ENCODE measurements at places on chromosomes 11 and 22.

GRCh38 chr11:10476927-10477689, 22.0 kb downstream of the AMPD3 start:
- H3K36me3 ChIP-seq = peaks cover 42% of the 10 kb centered on the region
- no peaks in the 10 kb centered on the region for H3K27me3 ChIP-seq
- DNase-seq = no peak
- no peak overlapping the region for H3K27ac ChIP-seq

DNA sequence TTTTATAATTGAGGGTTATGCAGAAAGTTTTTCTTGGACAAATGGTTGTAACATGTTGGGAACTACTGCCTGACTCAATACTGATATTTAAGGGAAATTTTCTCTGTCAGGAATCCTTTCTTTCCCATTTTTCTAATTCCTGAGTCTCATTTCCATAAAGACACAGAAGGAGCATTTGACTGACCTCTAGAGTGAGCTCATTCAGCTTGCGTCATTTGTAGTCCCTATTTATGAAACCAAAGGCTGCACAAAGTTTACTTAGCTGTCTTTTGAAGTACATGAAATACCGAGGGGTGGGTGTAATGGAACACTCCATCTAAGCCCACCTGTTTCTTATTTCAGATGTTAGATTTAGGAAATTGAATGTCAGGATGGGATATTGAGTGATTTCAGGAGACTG, 359.5 kb upstream of the C11orf87 start:
- no peak overlapping the region for H3K4me3 ChIP-seq
- H3K4me1 ChIP-seq = no peaks in the 10 kb centered on the region
- H3K27ac ChIP-seq = no peak overlapping the region
- no peak for DNase-seq
- H3K36me3 ChIP-seq = no peaks in the 10 kb centered on the region

DNA sequence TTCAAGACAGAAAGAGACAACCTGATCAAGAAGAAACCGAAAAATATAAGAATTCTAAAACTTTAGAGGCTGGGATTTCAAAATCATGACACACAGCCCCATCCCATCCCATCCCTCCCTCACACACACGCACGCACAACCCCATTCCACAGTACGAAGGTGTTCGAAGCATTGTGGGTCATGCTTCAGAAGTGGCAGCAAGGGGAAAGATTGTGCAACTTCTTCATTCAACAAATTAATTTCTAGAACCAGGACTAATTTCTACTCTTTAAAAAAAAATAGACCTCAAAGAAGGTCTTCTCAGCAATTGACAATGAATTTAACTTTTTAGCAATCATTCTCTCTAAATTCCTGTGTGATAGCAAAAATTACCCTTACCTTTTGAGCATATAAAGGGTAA, 867 bp downstream of the SPA17 start:
- H3K4me1 ChIP-seq = peaks cover 29% of the 10 kb centered on the region
- H3K27ac ChIP-seq = peak overlapping the region; percentile 89
- peaks cover 2% of the 10 kb centered on the region for H3K36me3 ChIP-seq
- H3K4me3 ChIP-seq = peak overlapping the region; percentile 89
- H3K27me3 ChIP-seq = peaks cover 5% of the 10 kb centered on the region

GRCh38 chr11:58640386-58641023, 18.0 kb downstream of the CNTF start:
- no peak overlapping the region for H3K4me3 ChIP-seq
- H3K27ac ChIP-seq = no peak overlapping the region
- peaks cover 21% of the 10 kb centered on the region for H3K4me1 ChIP-seq

- no peaks in the 10 kb centered on the region for H3K4me1 ChIP-seq
- DNase-seq = no peak
- peaks cover 1% of the 10 kb centered on the region for H3K27me3 ChIP-seq
- no peak overlapping the region for H3K4me3 ChIP-seq
Observed at GRCh38 chr22:26079009-26079408, 90.3 kb upstream of the SEZ6L start.

- no peaks in the 10 kb centered on the region for H3K36me3 ChIP-seq
- no peak overlapping the region for H3K27ac ChIP-seq
- H3K4me3 ChIP-seq = no peak overlapping the region
- no peak for DNase-seq
- H3K27me3 ChIP-seq = peaks cover 26% of the 10 kb centered on the region
Observed at GRCh38 chr22:42360348-42360747, 71.9 kb downstream of the NFAM1 start.

DNA sequence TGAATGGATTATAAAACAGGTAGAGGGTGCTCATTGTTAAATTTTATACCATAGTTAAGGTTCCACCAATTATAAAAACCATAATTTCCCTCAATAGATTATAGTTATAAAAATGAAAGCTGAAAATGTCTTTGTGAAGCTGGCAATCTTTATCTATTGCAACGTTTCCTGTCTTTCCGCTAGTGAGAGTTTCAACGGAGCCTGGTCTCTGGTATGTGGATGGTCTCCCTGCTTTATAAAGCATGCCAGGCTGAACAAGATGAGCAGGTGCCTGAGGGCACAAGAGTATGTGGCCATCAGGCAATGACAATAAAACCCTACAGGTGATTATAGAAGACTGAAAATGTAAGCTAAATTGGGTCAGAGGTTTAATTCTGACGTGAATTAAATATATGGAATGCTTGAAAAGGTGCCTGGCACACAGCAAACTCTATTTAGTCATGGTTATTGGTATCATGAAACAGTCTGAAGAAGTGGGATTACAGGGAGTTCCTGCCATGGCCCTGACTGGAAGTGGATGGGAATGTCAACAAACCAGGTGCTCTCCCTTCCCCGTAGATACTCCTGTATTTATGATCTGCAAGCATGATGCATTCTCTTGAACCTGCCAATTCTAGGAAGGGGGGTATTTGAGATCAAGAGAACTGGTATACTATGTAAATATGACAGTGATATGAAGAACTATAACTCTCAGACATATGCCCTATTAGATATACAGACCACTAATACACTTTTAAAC, 115.7 kb downstream of the ENTHD1 start:
- H3K4me3 ChIP-seq = no peak overlapping the region
- H3K36me3 ChIP-seq = no peaks in the 10 kb centered on the region
- H3K4me1 ChIP-seq = peaks cover 52% of the 10 kb centered on the region
- H3K27ac ChIP-seq = no peak overlapping the region
- DNase-seq = no peak
- no peaks in the 10 kb centered on the region for H3K27me3 ChIP-seq

DNA sequence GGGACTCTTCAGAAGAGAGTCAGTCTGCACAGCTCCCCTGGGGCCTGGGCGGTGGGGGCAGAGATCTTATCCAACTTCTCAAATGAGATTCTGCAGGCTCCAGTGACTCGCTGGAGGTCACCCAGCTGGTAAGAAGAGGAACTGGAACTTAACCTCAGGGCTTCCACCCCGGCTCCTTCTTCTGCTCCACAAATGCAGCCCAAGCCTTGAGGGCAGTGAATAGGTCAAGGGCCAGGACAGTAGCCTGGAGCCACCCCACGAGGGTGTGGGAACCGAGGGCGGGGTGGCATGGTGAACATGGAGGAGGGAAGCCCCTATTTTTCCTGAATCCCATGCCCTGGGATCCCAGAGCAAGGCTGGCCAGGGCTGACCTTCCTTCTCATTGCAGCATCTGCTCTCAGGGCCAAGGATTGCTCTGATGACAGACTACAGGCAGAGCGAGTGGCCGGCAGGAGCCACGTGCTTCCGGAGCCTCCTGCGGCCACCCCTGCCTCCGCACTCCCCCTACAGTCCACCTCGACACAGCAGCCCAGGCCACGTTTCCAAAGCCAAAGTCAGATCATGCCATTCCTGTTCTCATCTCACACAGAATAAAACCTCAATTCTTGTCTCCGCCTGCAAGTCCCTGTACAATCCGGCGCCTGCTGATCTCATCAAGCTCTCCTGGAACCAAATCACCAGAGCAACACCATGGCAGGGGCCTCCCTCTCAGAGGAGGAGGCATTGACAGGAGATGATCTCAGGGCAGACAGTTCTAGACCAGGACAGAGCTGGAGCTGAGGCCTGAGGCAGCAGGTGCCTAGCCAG, 21.1 kb upstream of the UPK3A start:
- H3K4me1 ChIP-seq = no peaks in the 10 kb centered on the region
- H3K27me3 ChIP-seq = peaks cover 38% of the 10 kb centered on the region
- H3K4me3 ChIP-seq = no peak overlapping the region
- DNase-seq = no peak
- H3K36me3 ChIP-seq = no peaks in the 10 kb centered on the region

- no peaks in the 10 kb centered on the region for H3K4me1 ChIP-seq
- H3K27ac ChIP-seq = no peak overlapping the region
- H3K36me3 ChIP-seq = peaks cover 52% of the 10 kb centered on the region
- H3K27me3 ChIP-seq = no peaks in the 10 kb centered on the region
- DNase-seq = no peak
Observed at GRCh38 chr11:46778416-46778815, 59.4 kb downstream of the F2 start.

- peaks cover 29% of the 10 kb centered on the region for H3K36me3 ChIP-seq
- H3K4me1 ChIP-seq = peaks cover 62% of the 10 kb centered on the region
- DNase-seq = no peak
- no peaks in the 10 kb centered on the region for H3K27me3 ChIP-seq
- H3K4me3 ChIP-seq = no peak overlapping the region
- no peak overlapping the region for H3K27ac ChIP-seq
Observed at GRCh38 chr11:113871336-113871735, 4.0 kb downstream of the USP28 start.

DNA sequence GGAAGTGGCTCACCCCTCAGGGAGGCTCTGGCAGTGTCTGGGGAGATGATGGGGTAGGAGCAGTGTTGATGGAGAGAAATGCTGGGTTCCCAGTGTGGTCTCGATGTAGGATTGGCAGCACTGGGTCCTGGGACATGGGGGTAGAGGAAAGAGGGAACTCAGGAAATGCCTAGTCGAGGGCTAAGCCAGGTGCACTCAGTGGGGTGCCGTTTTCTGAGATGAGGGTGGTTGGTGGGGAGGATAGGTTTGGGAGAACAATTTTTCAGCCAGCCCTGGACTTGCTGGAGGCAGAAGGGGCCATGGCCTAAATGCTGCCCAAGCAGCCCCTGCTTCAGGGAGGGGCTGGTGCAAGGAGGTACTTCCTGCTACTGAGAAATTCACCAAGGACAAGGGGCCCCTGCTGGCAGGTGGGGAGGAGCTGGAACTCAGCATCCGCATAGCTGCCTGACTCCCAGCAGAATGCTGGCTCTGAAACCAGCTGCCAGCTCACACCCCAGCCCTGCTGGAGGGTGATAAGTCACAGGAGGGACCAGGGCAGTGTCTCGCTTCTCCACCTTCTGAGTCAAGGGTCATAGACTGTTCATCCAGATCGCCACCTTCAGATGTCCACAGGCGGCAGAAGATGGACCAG, 6.0 kb downstream of the CCDC157 start:
- no peak overlapping the region for H3K4me3 ChIP-seq
- no peak overlapping the region for H3K27ac ChIP-seq
- peaks cover 4% of the 10 kb centered on the region for H3K4me1 ChIP-seq
- no peaks in the 10 kb centered on the region for H3K36me3 ChIP-seq
- peaks cover 3% of the 10 kb centered on the region for H3K27me3 ChIP-seq

GRCh38 chr11:78767027-78767932, 192.6 kb upstream of the NARS2 start:
- no peak overlapping the region for H3K27ac ChIP-seq
- no peak for DNase-seq
- peaks cover 6% of the 10 kb centered on the region for H3K27me3 ChIP-seq
- no peak overlapping the region for H3K4me3 ChIP-seq
- no peaks in the 10 kb centered on the region for H3K36me3 ChIP-seq

- peaks cover 11% of the 10 kb centered on the region for H3K4me1 ChIP-seq
- H3K36me3 ChIP-seq = no peaks in the 10 kb centered on the region
- no peak overlapping the region for H3K4me3 ChIP-seq
- DNase-seq = no peak
- H3K27me3 ChIP-seq = peaks cover 5% of the 10 kb centered on the region
- no peak overlapping the region for H3K27ac ChIP-seq
Observed at GRCh38 chr11:63020671-63021291, 5.1 kb upstream of the SLC22A8 start.

GRCh38 chr22:47199261-47199978, 437.0 kb downstream of the TBC1D22A start:
- no peak for DNase-seq
- no peak overlapping the region for H3K27ac ChIP-seq
- no peaks in the 10 kb centered on the region for H3K27me3 ChIP-seq
- no peaks in the 10 kb centered on the region for H3K4me1 ChIP-seq
- H3K4me3 ChIP-seq = no peak overlapping the region

GRCh38 chr22:28029201-28029948, 110.3 kb upstream of the PITPNB start:
- H3K4me1 ChIP-seq = no peaks in the 10 kb centered on the region
- H3K4me3 ChIP-seq = no peak overlapping the region
- no peak overlapping the region for H3K27ac ChIP-seq
- H3K36me3 ChIP-seq = no peaks in the 10 kb centered on the region

- DNase-seq = no peak
- no peaks in the 10 kb centered on the region for H3K36me3 ChIP-seq
- H3K27me3 ChIP-seq = peaks cover 4% of the 10 kb centered on the region
- no peak overlapping the region for H3K4me3 ChIP-seq
Observed at GRCh38 chr11:68317147-68317785, 4.9 kb downstream of the LRP5 start.

- H3K4me1 ChIP-seq = no peaks in the 10 kb centered on the region
- H3K4me3 ChIP-seq = no peak overlapping the region
- H3K27me3 ChIP-seq = no peaks in the 10 kb centered on the region
- no peak overlapping the region for H3K27ac ChIP-seq
- DNase-seq = no peak
- H3K36me3 ChIP-seq = no peaks in the 10 kb centered on the region
Observed at GRCh38 chr11:26765323-26765722, 43.5 kb upstream of the SLC5A12 start.

DNA sequence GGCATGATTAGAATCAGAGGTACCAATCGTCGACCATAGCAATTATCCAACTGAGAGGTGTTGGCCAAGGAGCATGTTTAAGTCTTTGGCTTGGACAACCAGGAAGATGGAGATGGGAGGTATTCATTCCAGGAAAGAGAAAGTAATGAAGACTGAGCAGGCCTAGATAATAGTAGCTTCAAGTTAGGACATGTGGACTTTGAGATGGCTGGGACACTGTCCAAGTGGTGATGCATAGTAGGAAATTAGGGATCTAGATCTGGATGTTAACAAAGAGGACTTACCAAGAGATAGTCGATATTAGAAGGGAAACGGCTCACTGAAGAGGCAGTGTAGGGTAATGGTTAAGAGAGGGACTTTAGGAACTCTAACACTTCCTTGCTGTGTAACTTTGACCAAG, 266.7 kb downstream of the FAM76B start:
- H3K4me1 ChIP-seq = no peaks in the 10 kb centered on the region
- no peak overlapping the region for H3K4me3 ChIP-seq
- no peaks in the 10 kb centered on the region for H3K27me3 ChIP-seq
- no peak overlapping the region for H3K27ac ChIP-seq
- DNase-seq = no peak
- H3K36me3 ChIP-seq = no peaks in the 10 kb centered on the region

GRCh38 chr11:33804471-33804870, 30.2 kb upstream of the FBXO3 start:
- no peaks in the 10 kb centered on the region for H3K4me1 ChIP-seq
- no peaks in the 10 kb centered on the region for H3K36me3 ChIP-seq
- DNase-seq = no peak
- no peak overlapping the region for H3K4me3 ChIP-seq
- no peak overlapping the region for H3K27ac ChIP-seq

GRCh38 chr22:46654426-46654825, 34.2 kb downstream of the GRAMD4 start:
- H3K36me3 ChIP-seq = peaks cover 11% of the 10 kb centered on the region
- H3K27ac ChIP-seq = peak overlapping the region; percentile 79
- peak overlapping the region; percentile 15 for H3K4me3 ChIP-seq
- H3K4me1 ChIP-seq = peaks cover 39% of the 10 kb centered on the region
- H3K27me3 ChIP-seq = no peaks in the 10 kb centered on the region
